Iris pigment epithelial cell (primary cell): ENCODE measurements at places on chromosomes 2 and 18.

GRCh38 chr2:3479430-3480320, 39.7 kb downstream of the ADI1 start:
- no peak for DNase-seq

DNA sequence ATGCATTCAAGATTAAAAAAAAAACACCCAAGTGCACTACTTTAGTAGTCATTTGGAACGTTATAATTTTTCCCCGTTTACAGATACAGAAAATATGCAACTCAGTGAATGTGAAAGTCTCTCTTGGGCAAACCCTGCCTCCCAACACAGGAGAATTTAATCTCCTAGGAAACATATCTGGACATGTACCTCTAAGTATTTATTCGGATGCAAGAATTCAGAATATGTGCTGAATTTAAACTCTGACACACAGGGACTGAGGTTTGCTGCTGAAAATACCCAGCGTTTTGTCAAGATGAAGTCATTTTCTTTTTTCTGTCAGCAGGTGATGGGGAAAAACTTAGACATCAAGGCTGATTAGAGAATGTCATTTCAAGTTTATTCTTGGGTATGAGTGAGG, 105.4 kb downstream of the ACKR3 start:
- no peak for DNase-seq

DNA sequence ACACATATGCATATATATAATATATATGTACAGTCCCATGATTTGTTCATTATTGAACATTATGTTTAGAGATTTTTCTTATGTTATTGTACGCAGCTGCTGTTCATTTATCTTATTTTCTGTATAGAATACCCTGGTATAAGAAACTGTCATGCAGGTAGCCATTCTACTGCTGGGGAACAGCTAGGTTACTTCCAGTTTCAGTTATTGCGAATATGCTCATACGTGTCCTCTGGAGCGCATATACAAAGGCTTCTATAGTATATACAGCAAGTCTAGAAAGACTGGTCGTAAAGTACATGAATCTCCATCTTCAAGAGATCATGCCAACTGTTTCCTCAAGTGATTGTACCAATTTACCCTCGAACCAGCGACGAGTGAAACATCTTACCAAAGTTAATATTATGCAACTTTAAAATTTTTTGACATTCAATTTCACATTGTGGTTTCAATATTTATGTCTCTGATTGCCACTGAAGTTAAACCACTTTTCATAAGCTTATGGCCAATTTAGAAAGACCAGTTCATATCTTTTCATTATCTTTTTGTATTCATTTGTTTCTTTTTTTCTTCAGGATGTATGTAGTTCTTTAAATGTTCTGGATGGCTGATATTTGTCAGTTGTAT, 53.5 kb downstream of the RDH14 start:
- no peak for DNase-seq

GRCh38 chr2:9749546-9750223, 93.6 kb upstream of the TAF1B start:
- DNase-seq: no peak

DNA sequence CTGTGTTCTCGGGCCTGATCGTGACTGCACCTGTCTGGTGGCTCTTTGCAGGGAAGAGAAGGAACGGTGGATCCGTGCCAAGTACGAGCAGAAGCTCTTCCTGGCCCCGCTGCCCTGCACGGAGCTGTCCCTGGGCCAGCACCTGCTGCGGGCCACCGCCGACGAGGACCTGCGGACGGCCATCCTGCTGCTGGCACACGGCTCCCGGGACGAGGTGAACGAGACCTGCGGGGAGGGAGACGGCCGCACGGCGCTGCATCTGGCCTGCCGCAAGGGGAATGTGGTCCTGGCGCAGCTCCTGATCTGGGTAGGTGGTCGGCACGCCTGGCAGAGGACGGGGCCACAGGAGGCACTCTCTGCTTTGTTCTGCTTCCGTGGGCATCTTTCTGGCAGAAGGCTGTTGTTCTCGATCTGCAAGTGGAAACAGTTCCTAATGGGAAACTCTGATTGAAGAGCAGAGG, 48.0 kb downstream of the GBX2 start:
- DNase-seq: no peak

- peak; percentile 23 for DNase-seq
Observed at GRCh38 chr2:18301421-18302139, 258.9 kb downstream of the RDH14 start.

- no peak for DNase-seq
Observed at GRCh38 chr2:215887303-215887702, 126.0 kb downstream of the MREG start.

DNA sequence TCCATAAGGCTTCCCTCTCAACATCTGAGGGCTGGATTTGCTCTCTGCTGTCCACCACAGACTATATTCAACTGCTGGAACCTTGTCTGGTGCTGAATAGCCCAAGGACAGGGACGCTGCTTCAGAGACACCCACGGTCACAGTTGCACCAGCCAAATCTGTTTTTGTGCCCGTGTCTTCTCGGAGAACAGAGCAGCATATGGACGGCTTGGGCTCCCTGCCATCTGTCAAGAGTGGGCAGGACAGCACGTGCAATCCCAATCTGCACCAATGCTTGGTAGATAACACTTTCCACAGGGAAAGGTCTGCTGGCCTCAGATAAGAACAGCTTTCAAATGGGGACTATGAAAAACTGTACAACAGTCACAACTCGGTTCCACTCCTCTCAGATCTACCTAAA, 466.1 kb downstream of the TGIF1 start:
- no peak for DNase-seq

GRCh38 chr2:163771596-163771995, 35.8 kb upstream of the FIGN start:
- no peak for DNase-seq

GRCh38 chr18:47970664-47971531, 40.4 kb upstream of the SMAD2 start:
- DNase-seq: no peak

DNA sequence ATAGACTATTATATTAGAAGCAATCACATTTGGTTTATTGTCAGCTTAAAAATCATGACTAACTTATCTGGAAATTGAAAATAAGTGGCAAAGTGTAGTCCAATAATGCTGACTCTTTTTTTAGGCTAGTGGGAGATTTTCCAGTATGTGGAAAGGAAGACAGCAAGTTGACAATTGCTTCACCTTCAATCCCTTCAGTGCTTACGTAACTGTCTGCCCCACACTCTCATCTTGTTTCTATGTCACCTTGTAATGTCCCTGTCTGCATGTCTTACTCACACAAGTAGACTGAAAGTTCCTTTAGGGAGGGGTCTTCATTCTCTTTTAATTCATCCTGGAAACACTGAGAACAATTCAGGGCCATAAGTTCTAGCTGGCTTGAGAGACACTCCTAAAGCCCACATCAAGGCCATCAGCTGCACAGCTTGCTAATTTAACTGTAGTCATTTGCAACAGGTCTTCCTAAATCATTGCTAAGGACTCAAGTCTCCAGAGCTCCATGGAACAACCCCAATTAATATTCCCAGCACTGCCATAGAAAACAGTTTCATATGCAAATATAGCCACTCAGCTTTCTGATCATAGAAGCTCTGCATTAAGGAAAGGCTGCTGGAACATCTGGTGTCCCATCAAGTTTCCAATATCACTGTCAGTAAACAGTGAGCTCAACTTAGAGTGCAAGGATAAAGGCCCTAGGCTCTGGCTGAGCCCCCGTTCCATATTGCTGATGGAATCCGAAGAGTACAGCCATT, 230.5 kb downstream of the ETAA1 start:
- no peak for DNase-seq

GRCh38 chr18:8424917-8425725, 184.1 kb upstream of the RAB12 start:
- DNase-seq: peak; percentile 55

DNA sequence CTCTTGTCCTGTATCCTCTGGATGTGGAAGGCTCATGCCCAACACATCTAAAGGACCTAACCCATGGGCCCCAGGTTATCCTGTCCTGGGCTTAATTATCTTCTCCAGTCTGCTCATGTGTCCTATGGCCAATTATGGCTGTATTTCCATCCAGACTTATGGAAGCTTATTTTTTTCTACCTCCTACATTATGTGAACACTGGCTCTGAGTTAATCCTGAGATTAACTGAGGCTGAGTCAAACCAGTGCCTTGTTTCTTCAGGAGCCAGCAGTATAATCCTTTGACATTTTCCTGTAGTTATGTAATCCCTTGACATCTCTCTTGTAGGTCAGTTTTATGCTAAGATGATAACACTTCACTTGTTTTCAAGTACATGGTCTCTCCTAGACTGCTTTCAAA, 213.6 kb downstream of the PMAIP1 start:
- DNase-seq: peak; percentile 65

DNA sequence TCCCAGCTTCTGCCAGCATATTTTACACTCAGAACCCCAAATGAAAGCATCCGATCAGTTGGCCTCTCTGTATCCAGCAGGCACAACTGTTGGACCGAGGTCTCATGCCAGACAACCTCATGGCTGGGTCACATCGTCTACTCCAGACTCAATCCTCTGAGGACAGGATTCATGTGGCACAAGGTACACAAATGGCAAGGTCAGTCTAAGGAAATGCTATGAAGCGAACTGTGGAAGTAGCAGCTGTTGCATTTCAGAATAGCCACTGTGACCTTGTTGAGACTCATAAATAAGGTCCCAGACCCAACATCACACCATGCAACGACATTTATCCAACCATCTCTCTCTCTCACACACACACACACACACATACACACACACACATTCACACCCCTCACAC, 7.1 kb upstream of the FZD7 start:
- no peak for DNase-seq

GRCh38 chr2:88247531-88247930, 77.4 kb downstream of the THNSL2 start:
- DNase-seq: no peak

DNA sequence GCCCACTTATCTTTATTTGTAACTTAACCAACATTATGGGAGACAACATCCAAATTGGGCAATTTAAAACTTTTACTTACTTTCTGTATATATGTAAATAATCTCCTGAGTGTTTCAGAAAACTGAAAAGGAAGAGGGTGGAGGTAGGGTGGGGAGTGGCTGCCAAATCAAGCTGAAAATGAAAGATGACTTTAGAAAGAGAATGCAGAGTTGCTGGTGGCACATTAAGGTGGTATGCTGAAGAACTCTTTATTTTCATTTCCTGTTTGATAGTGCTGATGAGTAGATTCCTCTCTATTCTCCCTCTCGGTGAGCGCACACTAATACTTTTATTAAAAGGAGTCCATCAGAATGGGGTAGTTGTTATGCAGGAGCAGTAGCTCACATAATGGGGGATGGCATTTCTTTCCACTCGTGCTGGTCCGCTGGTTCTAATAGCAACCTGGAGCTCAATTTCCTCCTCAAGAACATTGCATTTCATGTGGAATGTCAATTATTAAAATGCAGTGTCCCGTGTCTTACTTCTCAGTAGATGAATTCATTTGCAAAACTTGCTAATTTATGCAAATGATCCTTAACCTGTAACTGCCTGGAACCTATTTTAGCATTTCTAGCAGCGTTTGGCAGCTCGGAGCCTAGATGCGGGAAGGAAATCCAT, 466.9 kb upstream of the HNRNPA3 start:
- DNase-seq: no peak

GRCh38 chr2:113114996-113115395, 12.4 kb upstream of the IL1RN start:
- no peak for DNase-seq

- peak; percentile 41 for DNase-seq
Observed at GRCh38 chr2:156512451-156512850, 76.3 kb downstream of the GPD2 start.

- DNase-seq: no peak
Observed at GRCh38 chr2:219000569-219000960, 7.3 kb upstream of the CRYBA2 start.

GRCh38 chr18:36408606-36409005, 111.1 kb downstream of the FHOD3 start:
- no peak for DNase-seq

GRCh38 chr18:49360582-49360981, 99.9 kb downstream of the DYM start:
- no peak for DNase-seq

DNA sequence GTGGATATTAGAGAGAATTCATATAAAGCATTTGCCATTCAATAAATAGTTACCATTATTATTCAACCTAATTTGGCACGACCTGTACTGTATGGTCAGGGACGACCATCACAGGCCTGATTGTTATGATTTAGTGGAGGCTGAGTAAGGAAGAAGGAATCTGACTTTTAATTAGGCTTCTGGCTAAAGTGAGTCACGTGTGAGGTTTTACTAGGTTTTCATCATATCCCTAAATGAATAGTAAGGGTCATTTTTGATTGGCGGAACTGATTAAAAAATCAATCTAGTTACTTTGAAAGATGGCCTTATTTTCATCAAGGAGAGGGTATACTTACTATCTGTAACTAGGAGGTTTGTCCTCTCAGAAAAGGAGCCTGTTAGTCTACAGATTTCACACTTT, 143.4 kb downstream of the ADCYAP1 start:
- no peak for DNase-seq

GRCh38 chr2:30738141-30738911, 68.9 kb downstream of the CAPN13 start:
- DNase-seq: no peak

GRCh38 chr2:237486334-237486818, 675 bp upstream of the MLPH start:
- peak; percentile 34 for DNase-seq

DNA sequence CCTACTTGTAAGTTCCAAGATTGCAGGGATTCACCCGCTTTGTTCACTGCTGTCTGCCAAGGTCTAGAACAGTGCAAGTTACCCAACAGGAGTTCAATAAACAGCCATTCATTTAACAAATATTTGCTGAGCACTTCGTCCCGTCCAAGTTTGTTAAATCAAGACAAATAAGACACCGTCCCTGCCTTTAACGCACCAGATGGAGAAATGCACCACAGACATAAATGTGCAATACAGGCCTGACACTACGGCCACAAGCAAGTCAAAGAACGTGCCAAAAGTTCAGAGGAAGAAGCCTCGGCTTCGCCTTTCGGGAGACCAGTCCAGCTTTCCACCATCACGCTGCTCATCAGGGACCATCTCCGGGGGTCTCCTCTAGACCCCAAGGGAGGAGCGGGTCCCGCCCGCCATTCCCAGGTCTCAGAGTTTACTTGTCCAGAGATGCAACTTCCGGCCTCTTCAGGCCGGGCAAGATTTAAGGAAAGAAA, 429 bp downstream of the C2orf76 start:
- DNase-seq: peak; percentile 54

GRCh38 chr2:168920504-168921157, 19.5 kb downstream of the G6PC2 start:
- DNase-seq: peak; percentile 26

GRCh38 chr2:177322801-177323261, 58.3 kb upstream of the NFE2L2 start:
- no peak for DNase-seq

DNA sequence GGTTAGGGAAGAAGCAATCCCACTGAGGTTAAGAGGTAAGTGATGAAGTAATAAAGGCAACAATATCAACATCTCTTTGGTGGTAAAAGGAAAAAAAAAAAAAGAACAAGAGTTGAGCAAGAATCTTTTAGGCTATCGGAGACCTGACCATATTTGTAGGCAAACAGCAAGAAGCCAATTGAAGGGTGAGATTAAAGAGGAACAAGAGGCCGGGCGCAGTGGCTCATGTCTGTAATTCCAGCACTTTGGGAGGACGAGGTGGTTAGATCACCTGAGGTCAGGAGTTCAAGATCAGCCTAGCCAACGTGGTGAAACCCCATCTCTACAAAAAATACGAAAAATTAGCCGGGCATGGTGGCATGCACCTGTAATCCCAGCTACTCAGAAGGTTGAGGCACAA, 11.3 kb downstream of the VPS54 start:
- DNase-seq: no peak

GRCh38 chr2:70898363-70899240, 37.1 kb upstream of the ATP6V1B1 start:
- DNase-seq: no peak

GRCh38 chr2:144225076-144225475, 294.8 kb downstream of the ZEB2 start:
- no peak for DNase-seq
